ENCODE measurements at places on chromosomes 13 and 19.

DNA sequence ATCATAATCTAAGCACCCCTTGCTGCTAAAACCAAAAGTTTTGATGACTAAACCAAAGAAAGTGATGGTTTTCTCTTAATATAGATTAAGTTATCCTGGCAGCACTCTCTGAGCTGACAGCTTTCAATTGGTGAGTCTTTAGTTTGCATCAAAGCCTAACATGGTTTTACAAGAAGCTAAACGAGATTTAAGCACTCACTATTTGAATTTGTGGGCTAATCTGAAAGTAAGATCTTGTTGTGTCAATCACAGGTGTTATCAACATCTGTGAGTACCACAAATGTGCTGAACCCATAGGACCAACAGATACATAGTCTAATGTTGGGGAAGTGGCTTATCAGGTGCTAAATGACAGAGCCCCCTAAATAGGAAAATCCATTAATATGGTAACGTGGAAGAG, 223.9 kb downstream of the LHFPL6 start:
- no peak for DNase-seq

- DNase-seq, result peak; percentile 44
Observed at GRCh38 chr13:57630661-57631595, 616 bp upstream of the PCDH17 start.

DNA sequence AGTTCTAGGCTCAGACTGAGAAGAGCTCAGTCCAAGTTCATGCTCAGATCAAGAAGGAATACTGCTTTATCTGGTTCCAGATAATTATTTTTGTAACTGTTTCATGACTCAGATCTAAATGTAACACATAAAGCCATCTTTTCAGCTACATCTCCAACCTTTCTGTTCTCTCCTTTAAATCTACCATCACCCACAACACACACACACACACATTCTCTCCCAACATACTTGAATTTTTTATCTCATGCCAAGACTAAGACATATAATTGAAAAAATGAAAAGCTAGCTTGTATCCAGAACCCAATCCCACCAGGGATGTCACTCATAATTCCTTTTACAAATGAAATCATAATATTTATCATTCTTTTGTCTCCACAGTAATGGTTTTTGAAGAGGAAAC, 7.6 kb downstream of the KATNAL1 start:
- no peak for DNase-seq

DNA sequence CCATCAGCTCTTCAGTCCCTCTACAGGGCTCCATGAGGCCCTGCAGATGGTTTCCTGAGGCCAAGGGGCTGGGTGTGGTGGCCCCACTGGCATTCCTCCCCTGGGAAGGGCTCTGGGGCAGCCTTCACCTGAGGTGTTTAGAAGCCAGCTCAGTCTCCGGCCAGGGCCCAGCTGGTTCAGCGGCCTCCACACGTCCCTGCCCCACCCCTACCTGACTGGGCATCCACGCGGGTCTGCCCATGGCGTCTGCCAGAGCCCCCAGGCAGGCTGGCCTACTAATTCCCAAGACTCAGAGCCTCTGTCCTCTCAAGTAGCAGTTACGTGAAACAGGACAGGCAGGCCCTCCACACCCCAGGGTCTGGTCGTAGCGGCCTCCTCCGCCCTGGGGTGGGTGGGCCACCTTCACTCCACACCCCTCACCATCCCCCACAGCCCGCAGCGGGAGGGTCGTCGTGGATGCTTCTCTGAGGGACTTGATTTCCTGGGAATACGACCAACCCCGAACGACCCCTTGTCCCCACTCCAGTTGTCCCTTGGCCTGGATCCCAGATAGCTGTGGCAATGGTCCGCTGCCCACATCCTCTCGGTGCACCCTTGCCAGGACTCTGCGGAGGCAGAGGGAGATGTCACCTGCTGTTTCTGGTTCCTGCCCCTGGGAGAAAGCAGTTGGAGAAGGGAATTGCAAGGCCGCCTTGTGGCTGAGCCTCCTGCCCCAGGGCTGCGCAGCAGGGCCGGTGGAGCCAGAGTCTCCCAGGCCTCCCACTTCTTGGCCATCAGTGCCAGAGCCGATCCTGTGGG, 24.3 kb downstream of the CAPN12 start:
- DNase-seq, result no peak

DNA sequence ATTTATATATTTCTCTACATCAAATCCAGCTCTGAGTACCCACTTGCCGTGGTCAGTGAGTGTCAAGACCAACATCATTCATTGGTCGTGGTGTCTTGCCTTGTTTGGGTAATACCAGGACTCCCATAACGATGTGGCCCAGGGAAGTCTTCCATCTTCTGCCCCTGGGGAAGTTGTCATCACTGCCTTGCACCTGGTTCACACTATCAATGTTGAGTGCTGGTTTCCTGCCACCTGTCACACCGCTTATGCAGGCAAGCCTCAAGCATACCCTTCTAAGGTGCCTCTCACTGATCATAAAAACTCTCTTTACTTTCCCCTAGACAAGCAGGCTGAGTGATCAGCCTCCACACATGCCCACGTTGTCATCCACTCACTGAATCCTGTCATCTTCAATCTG, 382.4 kb downstream of the KCTD12 start:
- no peak for DNase-seq

GRCh38 chr19:18173572-18174288, at the start of gene IFI30:
Gene IFI30 (plus strand): TSS chr19:18173813. CDS start chr19:18173842, 29 bp downstream.
- DNase-seq, result no peak

DNA sequence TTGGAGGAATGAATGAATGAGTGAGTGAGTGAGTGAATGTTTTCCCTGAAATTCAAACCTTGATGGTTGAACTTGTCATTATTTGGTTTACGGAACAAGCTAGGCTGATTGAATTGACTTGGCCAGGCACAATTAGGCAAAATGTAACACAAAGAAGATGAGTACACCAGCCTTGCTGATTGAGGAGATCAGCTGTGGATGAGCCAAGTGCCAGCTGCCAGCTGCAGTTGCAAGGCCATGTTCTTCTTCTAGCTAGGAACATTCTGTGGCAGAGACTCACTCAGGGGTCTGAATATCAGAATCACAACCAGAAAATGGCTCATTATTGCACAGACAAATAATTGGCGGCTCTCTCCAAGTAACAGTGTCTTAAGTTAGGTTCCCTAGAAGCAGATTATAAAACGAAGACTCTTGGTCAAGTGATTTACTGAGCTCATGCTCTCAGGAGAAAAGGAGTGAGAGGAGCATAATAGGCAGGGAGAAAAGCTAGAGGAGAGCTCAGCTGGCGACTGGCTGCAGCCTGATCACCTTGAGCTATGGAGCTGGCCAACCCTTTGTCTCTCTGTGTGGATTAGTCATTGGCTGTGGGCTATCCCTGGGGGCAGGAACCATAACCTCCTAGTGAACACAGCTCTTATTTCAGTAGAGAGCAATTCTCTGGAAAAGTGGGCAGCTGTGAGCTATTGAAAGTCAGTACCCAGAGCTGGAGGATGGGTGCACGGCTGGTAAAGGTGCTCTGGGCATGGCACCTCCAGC, 225.3 kb upstream of the SERP2 start:
- DNase-seq, result no peak

DNA sequence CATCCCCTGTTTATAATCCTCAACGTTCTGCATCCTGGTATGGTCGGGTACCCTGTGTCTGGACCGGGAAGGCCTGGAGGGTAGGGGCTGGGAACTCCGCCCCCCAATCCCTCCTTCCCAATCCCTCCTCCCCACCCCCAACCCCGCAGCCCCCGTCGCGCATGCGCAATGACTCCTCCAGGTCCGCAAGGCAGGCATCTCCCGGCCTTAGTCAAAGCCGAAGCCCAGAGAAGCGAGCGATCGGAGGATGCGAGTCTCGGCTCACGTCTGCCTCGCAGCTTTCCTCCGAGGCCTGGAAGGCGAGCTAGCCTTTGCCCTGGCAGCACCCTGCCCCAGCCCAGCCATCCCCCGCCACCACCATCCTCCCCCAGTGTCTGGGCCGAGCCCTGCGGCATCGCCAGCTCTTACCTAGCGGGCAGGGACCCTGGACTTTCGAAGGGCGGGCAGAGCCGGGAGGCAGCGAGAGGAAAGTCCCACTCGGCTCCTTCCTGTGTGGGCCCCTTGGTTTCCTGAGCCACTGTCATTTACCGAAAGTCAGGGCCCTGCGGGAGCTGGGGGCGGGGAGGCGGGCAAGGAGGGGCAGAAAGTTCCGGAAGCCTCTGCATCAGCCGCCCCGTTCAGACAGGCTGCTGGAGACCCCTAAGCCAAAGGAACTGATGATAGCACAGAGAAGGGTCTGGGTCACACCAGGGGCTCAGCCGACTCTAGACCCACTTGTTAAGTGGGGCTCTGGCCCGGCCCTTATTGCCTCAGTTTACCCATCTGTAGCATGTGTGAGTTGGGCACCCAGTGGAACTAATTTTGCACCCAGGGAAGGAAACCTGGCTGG, at the start of gene JAK3:
JAK3 (minus strand) TSS at position 445 of the 829 bp plus-strand sequence. CDS start 3,565 bp downstream, outside the sequence.
- peak; percentile 75 for DNase-seq

DNA sequence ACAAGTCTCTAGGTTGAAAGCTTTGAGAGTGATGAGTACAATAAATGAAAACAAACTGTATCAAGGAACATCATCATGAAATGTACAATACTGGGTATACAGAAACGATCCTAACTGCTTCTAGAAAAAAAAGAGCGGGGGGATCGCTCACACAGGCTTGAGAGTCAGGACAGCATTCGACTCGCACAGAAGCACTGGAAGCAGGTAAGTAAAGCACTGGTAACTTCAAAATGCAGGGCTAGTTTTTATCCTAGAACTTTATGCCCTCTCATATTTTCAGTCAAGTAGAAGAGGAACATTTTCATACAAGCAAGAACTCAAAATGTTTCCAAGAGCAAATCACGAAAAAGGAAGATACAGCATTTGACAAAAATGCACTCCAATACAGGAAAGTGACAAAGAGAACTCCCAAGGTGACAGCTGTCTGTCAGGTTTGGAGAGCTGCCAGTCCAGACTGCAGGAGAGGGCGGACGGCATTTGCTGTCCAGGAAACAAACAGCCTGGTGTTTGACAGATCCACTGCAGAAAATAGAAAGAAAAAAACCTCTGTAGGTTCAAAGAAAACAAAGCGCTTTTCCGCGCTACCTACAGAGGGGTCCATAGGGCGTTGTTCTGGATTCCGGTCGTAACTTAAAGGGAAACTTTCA, 58.2 kb upstream of the XPO4 start:
- no peak for DNase-seq

- DNase-seq, result no peak
Observed at GRCh38 chr13:48252176-48252575, 19.2 kb downstream of the ITM2B start.

DNA sequence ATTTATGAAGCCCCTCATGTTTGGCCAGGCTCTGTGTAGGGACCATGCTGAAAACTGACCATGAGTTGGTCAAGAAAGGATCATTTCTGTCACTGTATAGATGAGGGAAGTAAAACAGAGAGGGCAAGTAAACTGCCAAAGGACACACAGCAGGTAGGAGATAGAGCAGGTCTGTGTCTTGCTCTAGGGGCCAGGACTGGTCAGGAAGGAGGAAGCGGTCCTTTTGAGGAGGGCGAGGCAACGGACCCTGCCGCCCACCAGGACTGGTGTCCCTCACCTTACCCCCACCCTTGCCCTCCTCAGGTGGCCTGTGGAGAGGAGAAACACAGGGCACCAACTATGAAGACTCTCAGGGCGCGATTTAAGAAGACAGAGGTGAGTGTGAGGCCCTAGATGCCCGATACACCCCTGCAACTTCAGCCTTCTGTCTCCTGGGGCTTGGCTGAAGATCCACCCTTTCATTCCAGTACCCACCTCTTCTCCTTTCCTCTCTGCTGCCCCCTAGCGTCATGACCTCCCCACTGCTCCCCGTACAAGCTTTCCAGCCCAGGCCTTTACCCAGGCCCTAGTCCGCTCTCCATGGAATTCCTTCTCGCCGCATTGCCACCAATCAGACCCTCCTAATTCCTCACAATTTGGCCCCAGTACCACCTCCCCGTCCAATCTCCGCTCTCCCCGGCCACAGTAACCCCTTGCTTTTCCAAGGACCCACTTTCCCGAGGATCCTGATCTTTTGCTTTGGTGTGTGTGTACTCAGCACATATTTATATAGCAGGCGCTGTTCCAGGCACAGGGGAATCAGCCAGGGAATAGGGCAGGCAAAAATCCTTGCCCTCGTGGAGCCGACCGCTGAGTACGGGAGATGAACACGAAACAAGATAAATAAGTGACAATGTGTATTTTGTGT, 3.9 kb downstream of the ANKRD24 start:
- DNase-seq, result peak; percentile 70

DNA sequence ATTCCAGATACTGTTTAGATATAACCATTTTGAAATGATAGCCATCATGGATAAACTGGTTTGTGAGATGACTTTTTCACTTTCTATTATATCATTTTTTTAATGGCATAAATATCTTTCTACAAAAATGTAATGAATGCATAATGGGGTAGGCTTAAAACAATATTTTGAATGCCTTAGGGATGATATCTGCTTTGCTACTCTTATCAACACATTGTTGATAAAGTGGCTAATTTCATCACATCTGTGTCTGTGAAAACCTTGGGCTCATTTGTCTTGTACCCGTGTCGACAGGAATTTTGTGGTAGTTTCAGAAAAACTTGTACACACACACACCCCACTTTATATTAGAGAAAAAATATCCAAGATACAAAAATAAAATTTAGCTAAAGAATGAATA, 44.1 kb downstream of the SLITRK6 start:
- DNase-seq, result no peak

- no peak for DNase-seq
Observed at GRCh38 chr13:110648146-110648819, 32.9 kb downstream of the NAXD start.

DNA sequence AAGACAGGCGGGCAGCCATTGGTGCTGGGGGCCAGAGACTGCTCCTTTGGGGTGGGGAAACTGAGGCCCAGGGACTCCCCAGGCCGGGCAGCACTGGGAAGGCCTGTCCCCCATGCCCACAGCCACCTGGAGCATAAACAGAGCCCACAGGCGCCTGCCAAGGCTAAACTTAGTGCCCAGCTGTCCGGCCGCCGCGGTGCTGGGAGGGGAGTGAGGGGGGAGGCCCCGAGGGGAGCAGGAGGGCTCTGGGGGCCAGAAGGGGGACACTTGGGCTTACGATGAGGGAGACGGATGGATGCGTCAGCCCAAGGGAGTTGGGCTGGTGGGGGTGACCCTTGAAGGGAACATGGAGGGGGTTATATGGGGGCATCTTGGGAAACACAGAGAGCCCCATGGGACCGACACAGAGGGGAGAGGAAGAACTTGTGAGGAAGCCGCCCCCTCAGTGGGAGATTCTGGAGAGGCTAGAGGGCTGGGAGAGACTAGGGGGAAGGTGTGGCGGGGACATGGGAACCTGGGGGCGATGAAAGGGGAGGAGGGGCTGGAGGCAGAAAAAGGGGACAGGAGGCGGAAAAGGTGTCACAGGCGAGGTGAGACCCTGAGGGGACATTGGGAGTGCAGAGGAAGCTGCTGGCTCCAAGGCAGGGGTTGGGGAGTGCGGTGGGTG, 2.2 kb downstream of the CERS1 start:
- DNase-seq, result no peak

GRCh38 chr13:45615501-45616101, at the start of gene ERICH6B:
Gene ERICH6B (minus strand): TSS chr13:45615739. CDS start chr13:45597005, 18,734 bp downstream.
- DNase-seq, result peak; percentile 70

- peak; percentile 64 for DNase-seq
Observed at GRCh38 chr13:107650081-107650701, 565.1 kb downstream of the LIG4 start.

DNA sequence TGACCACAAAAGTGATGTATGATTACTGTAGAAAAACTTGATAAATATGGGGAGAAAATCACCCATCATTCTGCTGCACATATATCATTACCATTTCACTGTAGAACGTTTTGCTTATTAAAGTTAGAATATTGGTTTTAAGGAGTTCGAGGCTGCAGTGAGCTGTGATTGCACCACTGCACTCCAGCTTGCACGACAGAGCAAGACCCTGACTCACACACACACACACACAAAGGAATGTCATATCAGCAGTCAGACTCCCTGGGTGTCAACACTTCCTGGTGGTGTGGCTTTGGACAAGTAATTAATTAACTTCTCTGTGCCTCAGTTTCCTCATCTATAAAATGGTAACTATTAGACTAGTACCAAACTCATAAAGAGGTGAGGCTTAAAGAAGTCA, 11.3 kb upstream of the PNMA8A start:
- no peak for DNase-seq
